ENCODE measurements at places on chromosomes 6 and 20. TPM values are rescaled to one million over a fixed set of nuclear protein-coding genes. Genes with fewer than 3 reads are reported as not detected.
A peak's percentile ranks its signal among the peaks of the same experiment; 100 is the strongest.

The MYO6 gene
- total RNA-seq = 52.3 TPM

The SLC16A10 gene
- total RNA-seq = 0.18 TPM

DNA sequence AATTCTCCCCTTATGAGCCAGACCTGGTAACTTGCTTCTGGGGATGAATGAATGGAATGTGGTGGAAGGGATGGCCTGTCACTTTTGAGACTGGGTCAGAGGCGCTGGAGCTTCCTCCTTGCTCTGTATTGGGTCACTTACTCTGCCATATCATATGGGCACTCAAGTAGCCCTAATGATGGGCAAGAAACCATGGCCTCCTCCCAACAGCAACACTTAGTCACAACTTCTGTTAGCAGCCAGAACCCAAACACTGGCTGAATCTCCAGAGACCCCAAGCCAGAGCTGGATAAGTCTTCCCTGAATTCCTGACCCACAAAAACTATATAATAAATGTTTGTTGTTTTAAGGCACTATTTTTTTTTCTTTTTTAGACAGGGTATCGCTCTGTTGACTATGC, 5.5 kb downstream of the E2F1 start:
- DNase-seq = no peak

DNA sequence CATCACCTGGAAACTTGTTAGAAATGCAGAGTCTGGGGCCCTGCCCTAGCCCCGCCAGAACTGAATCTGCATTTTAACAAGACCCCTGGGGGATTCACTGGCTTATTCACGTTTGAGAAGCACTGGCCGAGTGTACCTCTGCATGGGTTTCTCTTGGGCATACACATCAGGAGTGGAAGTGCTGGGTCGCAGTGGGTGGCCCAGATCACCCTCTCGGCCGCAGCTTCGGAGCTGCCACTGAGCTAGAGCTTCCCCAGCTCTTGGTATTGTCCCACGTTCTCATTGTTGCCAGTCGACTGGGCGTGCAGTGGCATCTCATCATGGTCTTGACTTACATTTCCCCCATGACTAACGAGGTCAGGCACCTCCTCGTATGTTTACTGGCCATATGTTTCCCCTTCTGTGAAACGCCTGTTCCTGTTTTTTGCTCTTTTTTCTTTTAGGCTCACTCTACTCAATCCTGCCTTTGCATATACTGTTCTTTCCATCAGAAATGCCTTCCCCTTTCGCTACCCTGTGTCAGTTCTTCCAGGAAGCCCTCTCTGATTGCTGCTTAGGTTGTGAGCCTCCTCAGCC, 3.0 kb upstream of the DLGAP4 start:
- DNase-seq = no peak

- no peak for DNase-seq
These were observed 768 bp upstream of the FYN start for GRCh38 chr6:111874025-111874415.

DNA sequence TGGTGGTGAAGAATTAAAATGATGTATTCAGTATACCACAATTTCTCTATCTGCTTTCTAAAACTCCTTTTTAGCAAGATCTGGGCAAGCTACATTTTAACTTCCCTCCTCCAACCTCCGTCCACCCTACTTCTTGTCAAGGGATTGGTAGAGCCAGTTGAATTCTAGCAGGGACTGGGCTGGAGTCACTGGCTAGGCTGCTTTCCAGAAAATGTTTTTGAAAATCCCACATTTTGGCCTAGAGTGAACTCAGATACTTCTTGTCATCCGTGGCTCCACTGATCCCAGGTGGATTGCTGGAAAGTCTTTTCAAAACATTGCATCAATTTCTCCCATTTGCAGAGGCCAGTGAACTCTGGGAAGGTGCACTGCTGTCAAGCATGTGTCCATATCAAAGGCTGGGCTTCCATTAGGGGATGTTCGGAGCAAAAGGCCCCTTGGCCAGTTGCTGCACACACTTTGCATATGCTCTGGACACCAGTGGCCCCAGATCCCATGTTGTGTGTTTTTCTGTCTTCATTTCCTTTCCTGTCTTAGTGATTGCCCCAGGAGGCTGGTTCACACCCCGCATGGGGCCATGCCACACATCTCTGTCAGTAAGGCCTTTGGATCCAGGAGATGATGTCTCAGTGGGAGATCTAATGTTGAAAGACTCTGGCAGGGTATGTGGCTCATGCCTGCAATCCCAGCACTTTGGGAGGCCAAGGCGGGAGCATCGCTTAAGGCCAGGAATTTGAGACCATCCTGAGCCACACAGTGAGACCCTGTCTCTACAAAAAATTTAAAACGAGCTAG, 11.3 kb upstream of the KCNK16 start:
- DNase-seq = no peak

DNA sequence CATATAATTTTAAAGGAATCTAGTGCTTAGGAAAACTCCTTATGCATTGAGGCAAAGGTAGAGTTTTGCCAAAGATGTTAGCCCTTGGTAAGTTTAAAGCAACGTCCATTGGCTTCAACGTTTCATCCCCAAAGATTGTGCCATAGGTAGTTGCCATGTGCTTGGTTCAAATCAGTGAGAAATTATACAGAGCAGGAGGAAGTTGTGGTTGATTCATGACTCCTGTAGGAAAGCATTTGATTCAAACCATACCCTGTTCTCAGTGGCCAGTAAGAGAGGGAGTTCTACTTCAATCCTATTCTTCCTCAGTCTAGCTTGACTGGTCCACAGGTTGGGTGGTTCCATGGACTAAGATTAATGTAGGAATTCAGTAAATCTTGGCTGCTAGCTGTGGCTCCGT, 535.6 kb downstream of the QKI start:
- no peak for DNase-seq

DNA sequence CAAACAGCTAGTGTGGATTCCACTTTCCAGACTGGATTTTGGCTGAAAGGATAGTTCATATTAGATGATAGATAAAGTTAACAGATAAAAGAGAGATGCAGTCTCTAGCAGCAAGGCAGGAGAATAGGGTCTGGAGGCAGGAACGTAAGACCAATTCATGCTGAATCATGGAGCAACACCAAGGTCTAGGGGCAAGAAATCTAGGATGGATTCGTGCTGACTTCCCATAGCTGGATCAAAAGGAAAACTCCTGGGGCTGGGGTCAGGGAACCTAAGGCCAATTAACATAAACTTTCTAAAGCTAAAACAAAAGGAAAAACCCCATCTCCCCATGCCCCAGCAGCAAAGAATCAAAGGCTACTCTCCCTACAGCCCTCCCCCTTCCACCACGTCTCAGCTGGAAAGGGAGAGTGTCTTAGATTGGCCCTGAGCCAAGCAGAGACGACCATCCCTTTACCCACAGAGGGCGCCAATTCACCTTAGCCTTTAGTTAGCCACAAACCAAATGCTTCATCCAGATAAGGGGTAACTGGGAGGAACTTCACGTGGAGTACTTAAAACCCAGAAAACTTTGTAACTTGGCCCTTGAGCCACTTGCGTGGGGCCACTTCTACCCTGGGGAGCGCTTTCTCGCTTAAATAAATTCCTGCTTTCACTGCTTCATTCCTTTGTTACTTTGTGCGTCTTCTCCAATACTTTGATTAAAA, 7.6 kb downstream of the TREM1 start:
- peak; percentile 22 for DNase-seq

Measured in Panc1 (cell line).